ENCODE measurements at places on chromosomes 7 and 10.

DNA sequence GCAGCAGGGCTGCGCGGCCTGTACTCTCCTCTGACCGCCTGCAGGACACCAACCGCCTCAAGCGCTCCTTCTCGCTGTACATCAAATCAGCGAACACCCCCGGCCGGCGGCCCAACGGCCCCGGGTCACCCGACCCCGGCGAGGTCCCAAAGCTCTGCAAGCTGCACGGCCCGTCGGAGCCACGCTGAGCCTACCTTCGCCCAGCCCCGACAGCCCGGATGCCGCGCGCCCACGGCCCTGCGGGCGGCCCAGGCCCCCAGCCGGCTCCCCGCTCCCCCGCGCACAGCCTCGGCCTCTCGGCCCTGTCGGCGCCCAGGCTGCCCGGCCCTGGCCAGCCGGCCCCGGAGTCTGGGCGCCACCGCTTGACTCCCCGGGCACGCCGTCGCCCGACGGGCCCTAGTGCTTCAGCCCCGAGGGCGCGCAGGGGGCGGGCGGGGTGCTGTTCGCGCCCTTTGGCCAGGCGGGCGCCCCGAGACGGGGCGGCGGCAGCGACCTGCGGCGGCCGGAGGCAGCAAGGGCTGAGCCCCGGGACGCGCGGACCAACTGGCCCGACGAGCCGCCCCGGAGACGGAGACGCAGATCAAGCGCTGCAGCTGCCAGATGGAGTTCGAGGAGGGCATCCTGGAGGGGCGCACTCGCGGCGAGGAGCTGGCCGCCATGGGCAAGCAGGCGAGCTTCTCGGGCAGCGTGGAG, 11.1 kb upstream of the SEC24C start:
- no peak for DNase-seq

GRCh38 chr10:113027574-113028455, 77.8 kb downstream of the TCF7L2 start:
- no peak for DNase-seq

- no peak for DNase-seq
Observed at GRCh38 chr10:103772096-103772845, 83.1 kb downstream of the SH3PXD2A start.

GRCh38 chr7:143490717-143491306, 13.1 kb downstream of the TAS2R41 start:
- no peak for DNase-seq

- DNase-seq = no peak
Observed at GRCh38 chr10:1561731-1562337, 175.5 kb downstream of the ADARB2 start.

DNA sequence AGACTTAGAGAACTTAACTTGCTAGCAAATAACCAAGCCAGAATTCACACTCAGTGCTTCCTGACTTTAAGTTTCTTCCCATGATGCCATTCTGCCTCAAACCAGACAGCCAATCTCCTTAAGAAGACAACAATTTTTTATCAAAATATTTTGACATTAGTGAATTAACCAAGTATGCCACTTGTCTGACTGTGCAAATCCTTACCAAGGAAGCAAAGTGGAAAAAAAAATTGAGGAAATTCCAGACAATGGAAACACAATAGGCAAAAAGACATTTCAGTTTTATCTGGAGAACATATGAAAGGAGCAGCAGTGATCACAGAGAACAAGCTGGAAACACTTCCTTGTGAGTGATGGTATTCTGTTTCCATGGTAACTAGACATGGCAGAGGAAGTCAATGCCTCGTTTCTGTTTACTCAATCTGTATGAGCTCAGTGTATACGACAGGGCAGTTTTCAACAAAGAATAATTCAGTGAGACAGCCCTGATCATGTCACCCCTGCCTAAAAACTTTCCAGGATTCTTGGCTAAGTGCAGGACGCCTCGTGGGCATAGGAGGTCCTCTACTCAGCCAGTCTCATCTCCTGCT, 114.2 kb downstream of the DYNC1I1 start:
- DNase-seq = no peak

- no peak for DNase-seq
Observed at GRCh38 chr7:124843336-124843735, 77.7 kb upstream of the GPR37 start.

DNA sequence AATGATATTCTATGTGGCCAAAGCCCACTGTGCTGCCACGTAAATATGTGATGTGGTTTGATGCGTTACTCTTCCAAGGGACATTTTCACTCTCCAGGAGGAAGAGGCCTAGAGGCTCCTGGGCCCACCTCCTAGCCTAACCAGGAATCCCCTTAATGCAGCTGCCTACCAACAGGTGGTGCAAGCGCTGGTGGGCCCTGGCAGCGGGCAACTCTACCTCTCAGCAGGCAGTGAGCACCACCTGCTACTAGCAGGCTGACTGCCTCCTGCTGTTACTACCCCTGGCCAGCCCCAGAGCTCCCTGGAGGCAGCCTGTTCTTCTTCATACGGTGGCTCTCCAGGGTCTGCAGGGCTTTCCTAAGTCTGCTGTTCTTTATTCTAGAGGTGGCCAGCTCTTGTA, 62.8 kb downstream of the CDH23 start:
- no peak for DNase-seq

GRCh38 chr7:12470930-12471329, 67.3 kb upstream of the VWDE start:
- DNase-seq = no peak

GRCh38 chr10:29266641-29267040, 22.2 kb upstream of the LYZL1 start:
- no peak for DNase-seq

- no peak for DNase-seq
Observed at GRCh38 chr7:27686315-27686714, 23.6 kb upstream of the HIBADH start.

DNA sequence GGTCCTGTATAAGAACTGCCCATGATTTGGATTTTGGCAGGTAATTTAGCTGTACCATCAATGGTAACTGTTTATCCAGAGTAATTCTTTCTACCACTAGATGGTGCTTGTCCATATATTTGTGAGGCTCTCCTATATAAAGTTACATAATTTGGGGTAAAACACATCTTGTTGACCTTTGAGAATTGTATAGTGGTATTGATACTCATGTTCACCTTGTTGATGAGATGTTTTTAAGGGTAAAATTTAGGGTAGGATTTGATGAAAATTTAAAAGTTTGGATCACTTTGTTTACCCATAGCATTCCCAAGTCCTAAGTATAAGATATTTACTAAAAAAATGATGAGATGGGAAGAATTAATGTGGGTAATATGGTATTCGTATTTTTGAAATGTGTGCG, 31.6 kb downstream of the ST7 start:
- DNase-seq = no peak

- DNase-seq = no peak
Observed at GRCh38 chr10:129962872-129963640, 1.0 kb downstream of the EBF3 start.

DNA sequence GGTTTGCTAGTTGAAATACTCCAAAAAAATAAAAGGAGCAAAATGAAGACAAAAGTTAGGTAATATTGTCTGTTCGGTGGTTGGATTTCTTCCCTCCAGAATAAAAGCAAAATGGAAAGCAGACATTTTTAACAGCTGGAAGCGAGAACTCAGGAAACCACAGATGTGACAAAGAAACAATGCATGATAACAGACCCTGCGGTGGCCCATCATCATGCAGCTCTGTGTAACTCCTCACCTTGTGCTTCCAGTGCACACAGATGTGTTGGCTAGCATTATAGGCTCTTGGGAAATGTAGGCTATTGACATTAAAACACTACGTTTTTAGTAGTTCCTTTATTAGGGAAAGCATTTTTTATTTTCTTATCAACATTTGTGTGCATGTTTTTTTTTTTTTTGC, 53.9 kb upstream of the ARL4A start:
- DNase-seq = no peak

- no peak for DNase-seq
Observed at GRCh38 chr10:14660831-14661230, 113.9 kb downstream of the FAM107B start.

- DNase-seq = no peak
Observed at GRCh38 chr10:98259606-98260315, 8.2 kb downstream of the LOXL4 start.

DNA sequence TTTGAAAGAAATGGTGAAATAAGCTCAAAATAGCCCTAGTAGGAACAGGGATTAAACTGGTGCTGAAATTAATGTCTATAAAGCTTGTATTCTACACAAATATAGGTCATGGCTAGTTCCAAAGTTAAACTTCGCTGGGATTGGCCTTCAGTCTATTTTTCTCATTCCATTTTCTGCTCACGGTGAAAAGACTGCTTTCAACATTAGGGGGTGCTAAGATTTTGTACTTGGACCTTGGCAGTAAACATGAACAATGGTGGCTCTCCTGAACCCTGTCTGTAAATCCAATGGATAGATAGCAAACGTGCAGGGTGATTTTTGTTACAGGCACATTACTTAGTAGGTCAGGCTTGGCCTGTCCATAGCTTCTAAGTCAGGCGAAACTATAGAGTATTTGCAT, 36.0 kb upstream of the RSU1 start:
- DNase-seq = no peak

DNA sequence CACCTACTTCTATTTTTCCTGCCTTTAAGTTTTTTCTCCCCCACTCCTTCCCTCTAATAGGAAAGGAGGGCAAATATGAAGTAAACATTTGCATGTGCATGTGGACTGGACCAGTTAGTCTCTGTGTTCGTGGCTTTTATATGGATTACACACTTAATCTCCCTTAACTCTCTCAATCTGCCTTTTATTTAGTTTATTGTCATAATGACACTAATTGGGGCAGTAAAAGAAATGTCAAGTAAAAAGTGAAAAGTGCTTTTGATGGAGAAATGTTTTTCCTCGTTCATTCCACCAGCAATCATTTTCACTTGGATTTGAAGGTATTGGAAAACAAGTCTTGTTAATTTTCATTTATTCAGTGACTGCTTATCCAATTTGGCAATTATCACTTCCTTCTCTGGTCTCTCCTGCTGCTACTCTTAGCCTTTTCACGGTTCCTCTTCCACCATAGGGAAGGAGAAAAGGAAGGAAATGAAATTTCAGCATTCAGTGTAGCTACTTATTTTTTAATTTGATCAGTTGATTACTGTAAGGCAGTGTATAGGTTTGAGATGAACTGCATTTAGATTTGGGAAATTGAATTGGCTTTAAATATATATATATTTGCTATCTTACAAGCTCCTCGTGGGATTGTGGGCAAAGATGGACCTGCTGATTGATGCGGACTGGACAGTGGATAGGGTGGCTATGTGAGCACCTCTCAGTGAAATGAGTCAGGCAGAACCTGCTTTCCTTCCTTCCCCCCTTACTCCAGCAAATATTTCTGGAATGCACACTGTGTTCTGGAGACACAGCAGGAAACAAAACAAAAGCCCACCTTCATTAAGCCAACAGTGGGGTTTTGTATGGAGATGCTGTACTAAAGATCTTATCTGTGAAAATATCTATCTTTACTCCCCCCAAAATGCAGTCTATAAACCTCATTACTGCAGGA, 77.5 kb downstream of the LRRC4 start:
- DNase-seq = no peak

GRCh38 chr10:24446739-24447138, 237.8 kb downstream of the KIAA1217 start:
- no peak for DNase-seq

GRCh38 chr10:120506674-120507073, 49.6 kb downstream of the PLPP4 start:
- no peak for DNase-seq

- DNase-seq = no peak
Observed at GRCh38 chr10:82914655-82915136, 1039.7 kb downstream of the NRG3 start.

DNA sequence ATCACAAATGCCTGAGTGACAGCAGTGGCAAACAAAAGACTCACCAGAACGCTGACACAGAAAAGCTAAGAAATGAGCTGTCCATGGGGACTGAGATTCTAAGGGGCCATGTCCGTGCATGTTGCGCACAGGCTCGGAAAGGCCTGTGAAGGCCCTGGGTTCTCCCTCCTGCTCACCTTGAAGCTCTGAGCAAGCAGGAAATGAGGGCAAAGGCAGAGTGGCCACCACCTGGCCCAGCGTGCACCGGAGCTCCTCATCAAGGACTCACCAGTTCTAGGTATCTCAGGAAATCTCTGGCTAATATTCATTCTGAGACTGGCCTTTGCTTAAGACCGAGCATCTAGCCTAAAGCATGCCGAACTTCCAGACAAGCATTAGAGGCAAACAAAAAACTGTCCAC, 52.7 kb downstream of the MAD1L1 start:
- no peak for DNase-seq

- no peak for DNase-seq
Observed at GRCh38 chr10:122850705-122851640, 5.3 kb upstream of the CUZD1 start.

DNA sequence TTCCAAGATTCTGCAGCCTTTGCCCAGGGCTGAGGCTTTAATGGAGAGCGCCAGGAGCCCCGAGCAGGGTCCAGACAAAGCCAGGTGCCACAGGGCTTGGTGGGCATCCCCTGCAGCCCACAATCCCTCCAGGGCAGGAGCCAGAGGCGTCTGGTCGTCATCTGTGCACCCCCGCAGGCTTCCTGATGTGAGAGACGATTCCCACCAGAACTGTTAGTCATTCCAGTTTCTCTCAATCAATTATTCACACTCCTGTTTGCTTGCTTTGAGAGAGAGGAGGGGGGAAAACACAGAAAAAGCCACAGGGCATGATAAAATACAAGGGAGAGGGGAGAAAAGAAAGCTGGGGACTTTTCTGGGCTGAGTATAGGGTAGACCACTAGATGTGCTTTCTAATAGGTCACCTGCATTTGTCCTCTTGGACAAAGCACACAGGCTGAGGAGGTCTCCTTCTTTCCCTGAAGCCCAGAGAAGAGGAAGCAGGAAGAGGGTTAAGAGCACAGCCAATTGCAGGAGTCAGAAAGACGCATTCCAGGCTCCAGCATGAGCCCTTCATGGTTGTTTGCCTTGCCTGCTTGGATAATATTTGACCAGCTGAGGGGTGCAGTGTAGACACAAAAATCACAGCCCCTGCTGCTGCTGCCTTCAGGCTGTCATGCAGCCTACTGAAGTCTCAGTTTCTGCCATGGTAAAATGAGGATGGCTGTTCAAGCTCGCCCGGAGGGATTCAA, 194.4 kb downstream of the PLXNA4 start:
- DNase-seq = no peak
